ENCODE measurements at places on chromosomes 5 and 9.

GRCh38 chr5:107127878-107128277 lies 542.9 kb downstream of the EFNA5 start:
- H3K4me1 ChIP-seq: no peaks in the 10 kb centered on the region
- no peaks in the 10 kb centered on the region for H3K27me3 ChIP-seq
- no peak overlapping the region for H3K27ac ChIP-seq
- no peaks in the 10 kb centered on the region for H3K36me3 ChIP-seq

DNA sequence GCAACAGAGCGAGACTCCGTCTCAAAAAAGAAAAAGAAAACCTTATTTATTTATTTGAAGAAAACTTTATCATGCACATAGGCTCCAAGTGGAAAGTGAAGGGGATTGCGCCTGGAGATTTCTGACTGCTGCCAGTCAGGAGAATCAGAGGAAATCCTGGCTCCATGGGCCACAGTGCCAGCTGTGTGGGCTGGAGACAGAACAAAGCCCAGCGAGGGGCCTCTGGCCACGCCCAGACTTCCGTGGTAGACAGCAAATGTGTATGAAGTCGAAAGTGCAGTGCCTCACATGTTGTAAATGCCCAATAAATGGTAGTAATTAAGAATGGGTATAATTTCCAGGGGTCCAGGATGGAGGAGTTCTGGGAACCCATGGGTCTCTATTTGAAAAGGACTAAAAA lies 75.8 kb upstream of the WWC1 start:
- H3K27ac ChIP-seq: no peak overlapping the region
- no peaks in the 10 kb centered on the region for H3K4me1 ChIP-seq
- H3K36me3 ChIP-seq: no peaks in the 10 kb centered on the region
- DNase-seq: no peak
- H3K27me3 ChIP-seq: no peaks in the 10 kb centered on the region

- no peak overlapping the region for H3K27ac ChIP-seq
- no peaks in the 10 kb centered on the region for H3K27me3 ChIP-seq
- H3K4me3 ChIP-seq: no peak overlapping the region
- H3K36me3 ChIP-seq: no peaks in the 10 kb centered on the region
- no peaks in the 10 kb centered on the region for H3K4me1 ChIP-seq
Measured at GRCh38 chr5:42317575-42317974, 105.7 kb upstream of the GHR start.

GRCh38 chr9:123282362-123283047 lies 14.1 kb upstream of the STRBP start:
- no peaks in the 10 kb centered on the region for H3K4me1 ChIP-seq
- no peak overlapping the region for H3K4me3 ChIP-seq
- no peak overlapping the region for H3K27ac ChIP-seq
- H3K27me3 ChIP-seq: no peaks in the 10 kb centered on the region

DNA sequence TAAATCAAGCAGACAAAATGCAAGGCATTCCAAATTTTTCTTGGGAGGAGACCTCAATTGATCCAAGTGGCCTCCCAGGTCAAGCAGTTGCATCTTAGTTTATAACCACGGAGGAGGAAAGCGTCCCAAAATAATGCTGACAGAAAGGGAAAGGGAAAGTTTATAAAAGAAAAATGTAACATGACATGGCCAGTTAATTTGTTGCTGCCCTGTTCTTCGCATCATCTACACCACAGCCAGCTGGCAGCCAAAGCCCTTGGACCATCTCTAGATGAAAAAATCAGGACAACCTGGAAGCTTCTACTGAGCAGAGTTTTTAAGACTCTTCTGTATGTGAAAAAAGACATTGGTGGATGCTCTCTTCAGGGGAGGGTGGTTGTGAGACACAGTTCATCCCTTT lies 128.8 kb upstream of the FBXL7 start:
- no peaks in the 10 kb centered on the region for H3K36me3 ChIP-seq
- no peak for DNase-seq
- no peak overlapping the region for H3K4me3 ChIP-seq
- no peaks in the 10 kb centered on the region for H3K27me3 ChIP-seq
- no peak overlapping the region for H3K27ac ChIP-seq

- no peaks in the 10 kb centered on the region for H3K36me3 ChIP-seq
- no peak overlapping the region for H3K4me3 ChIP-seq
- no peak for DNase-seq
- H3K4me1 ChIP-seq: no peaks in the 10 kb centered on the region
- H3K27me3 ChIP-seq: no peaks in the 10 kb centered on the region
Measured at GRCh38 chr5:3281366-3281765, 314.3 kb upstream of the IRX1 start.

DNA sequence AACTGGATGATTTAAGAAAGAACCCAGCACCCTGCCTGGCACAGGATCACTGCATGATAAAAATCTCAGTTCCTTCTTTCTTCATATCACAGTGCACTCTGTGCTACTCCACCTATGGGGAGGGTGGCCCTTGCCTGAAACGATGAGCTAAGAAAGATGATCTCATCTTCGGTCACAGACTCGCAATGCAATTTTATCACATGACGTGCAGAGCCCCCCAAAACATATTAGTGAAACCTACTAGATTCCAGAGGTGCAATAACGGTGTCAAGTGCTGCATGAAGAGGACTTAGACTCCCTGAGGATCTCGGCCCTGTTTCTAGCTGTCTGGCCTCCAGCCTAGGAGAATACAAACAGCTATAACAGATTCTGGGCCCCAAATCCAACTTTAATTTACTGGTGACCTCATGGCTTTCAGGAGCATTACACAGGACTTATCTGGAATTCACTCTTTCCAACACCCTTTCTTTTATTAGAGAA lies 104.0 kb downstream of the EBF1 start:
- H3K4me1 ChIP-seq: no peaks in the 10 kb centered on the region
- no peak for DNase-seq
- no peak overlapping the region for H3K27ac ChIP-seq
- no peaks in the 10 kb centered on the region for H3K36me3 ChIP-seq
- no peaks in the 10 kb centered on the region for H3K27me3 ChIP-seq
- no peak overlapping the region for H3K4me3 ChIP-seq

DNA sequence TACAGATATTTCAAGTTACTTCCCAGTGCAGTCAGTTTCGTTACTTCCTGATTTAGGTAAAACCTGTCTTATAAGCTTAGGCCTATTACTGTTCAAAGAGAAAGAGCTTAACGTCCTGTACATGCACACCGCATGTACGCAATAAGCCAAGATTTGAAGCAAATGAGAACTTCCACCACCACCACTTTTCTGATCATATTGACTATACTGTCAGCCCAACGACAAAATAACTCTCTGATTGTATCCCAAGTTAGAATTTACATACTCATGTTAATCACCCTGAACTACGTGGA lies 5.1 kb downstream of the NFIB start:
- H3K4me3 ChIP-seq: no peak overlapping the region
- peaks cover 16% of the 10 kb centered on the region for H3K27me3 ChIP-seq
- peaks cover 4% of the 10 kb centered on the region for H3K4me1 ChIP-seq

GRCh38 chr5:139796061-139796806 lies 626 bp downstream of the PSD2 start:
- DNase-seq: no peak
- H3K36me3 ChIP-seq: no peaks in the 10 kb centered on the region
- peaks cover 37% of the 10 kb centered on the region for H3K27me3 ChIP-seq
- no peak overlapping the region for H3K4me3 ChIP-seq
- H3K27ac ChIP-seq: no peak overlapping the region
- no peaks in the 10 kb centered on the region for H3K4me1 ChIP-seq
